Activated T-helper 2 cell treated with anti-CD3 and anti-CD28 coated beads, Interferon-gamma antibody, Interleukin-2, Interleukin-4, amounts not matched to agents 10 μg/mL and 5 μg/mL and 100 μg/mL, durations not matched to agents 14 hours and 24 hours and 36 hours (primary cell): ENCODE measurements at places on chromosomes 7 and 10.
A peak's percentile ranks its signal among the peaks of the same experiment; 100 is the strongest.

DNA sequence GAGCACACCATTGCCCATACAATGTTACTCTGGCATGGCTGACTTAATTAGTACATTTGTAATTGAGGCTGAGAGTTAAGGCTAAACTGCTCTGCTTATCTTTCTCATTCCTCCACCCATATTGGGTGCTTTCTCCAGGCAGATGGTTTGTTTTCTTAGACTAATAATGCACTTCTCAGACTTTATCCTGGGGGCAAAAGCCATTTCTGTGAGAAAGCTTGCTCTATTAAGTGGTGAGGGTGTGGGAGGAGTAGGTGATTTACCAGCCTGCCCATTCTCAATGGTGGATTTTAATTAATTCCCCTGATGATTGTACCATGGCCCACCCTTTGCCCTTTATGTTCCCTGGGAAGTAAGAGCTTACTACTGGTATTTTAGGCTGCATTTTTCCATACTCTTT lies 174.8 kb downstream of the FOXP2 start:
- DNase-seq = no peak

GRCh38 chr7:85688712-85689111 lies 501.9 kb upstream of the SEMA3D start:
- DNase-seq = no peak

GRCh38 chr7:44447874-44448425 lies 42.5 kb downstream of the NUDCD3 start:
- no peak for DNase-seq

DNA sequence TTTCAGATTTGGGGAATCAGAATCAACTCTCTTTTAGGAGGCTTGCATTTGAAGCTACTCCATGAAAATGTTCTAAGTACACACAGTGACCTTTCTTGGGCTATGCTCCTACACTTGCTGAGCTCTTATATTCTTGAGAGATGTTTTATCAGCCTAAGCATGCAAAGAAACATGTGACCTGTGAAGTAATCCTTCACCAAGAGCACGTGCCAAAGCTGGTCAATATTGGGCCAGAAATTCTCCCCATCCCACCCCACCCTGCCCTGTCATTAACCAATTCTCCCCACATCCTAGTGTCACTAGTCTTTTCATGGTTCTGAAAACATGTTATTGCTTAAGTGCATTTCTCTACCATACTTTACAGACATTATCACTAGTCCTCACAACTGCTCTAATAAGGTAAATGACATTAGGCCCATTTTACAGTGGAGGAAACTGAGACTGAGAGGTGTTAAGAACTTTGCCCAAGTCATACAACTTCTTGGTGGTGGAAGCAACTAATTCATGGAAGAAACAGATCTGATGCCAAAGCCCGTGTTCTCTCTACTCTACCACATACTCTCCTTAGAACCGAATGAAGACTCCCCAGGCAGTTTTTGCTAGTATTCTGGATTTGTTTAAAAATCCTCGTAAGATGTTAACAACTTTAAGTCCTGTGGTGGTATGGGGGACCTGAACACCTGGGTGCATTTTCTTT lies 200.6 kb downstream of the PTEN start:
- no peak for DNase-seq

GRCh38 chr7:71019706-71020105 lies 112.2 kb upstream of the GALNT17 start:
- DNase-seq = no peak

DNA sequence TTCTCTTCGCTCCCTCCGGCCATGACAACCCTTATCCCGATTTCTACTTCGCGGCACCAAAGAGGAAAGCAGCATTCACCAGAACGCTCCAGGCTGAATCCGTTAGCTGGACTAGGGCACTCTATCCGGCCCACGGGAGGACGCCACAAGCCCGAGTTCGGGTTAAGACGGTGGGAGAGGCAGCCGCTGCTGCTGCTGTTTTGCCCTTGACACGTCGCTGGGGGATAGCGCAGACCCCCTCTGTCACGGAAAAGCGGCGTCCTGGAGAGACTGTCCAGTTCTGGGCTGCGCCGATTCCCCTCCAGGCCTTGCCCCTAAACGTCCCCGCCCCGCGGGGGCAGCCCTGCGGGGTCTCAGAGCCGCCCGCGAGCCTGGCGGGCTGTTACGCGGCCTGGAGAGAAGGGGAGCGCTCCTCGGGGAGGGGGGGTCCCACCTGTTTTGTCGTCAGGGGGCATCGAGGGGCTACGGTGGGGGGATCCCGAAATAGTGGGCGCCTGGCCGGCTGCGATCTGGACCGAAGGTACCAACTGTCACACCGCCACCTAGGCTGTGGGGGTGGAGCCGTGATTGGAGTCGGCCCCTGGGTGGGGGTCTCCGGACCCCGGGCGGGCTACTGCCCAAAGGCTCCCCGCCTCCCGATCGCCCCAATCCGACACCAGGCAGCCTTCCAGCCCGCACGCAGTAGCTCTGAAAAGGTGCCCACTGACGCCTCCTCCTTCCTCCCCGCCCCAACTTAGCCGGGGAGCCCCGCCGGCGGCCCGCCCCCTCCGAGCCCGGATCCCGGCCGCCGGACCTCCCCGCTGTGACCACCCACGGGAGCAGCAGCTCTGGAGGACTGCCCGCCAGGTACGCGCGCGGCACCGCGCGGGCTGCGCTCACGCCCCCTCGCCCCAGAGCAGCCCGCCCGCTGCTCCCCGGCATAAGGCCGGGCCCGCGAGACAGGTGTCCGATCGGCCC lies 772 bp downstream of the SGMS1 start:
- DNase-seq = peak; percentile 30

DNA sequence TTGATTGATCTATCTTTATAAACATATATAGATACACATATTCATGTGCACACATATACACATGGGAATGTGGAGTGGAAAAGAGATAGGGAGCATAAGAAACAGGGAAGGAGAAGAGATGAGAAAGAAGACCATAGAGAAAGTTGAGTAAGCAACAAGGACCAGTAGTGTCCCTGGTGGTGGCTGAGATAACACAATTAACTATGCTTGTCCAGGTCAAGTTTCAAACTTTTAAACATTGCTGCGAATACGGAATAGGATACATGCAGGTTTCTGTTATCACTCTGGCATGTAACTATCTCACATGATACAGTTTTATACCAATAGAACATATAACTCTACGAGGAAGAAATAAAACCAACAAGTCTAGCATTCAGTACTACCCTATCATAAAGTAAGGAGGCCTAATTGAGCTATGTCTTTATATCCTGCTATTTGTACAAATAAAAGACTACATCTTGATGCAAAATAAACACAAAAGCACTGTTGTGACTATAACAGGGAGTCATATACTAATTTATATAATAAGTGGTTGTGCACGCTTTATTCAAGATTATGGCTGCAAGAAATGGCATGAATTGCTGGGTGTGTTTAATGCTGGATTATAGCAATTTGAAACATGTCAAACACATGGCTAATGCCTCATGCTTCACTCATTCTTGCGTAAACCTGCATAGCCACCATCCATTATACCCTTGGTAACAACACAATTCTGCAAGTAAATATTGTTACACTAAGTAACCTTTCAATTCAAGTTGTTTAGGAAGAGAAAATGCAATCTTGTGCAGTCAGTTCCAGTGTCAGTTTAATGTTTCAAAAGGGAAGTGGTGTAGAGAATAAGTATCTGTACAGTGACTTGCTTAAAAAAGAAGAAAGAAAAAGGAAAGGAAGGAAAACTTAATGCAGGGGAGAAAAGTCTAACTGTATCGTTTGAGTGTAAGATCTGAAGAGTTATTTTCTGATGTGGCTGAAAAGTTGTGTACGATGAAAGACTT lies 8.2 kb downstream of the FOXP2 start:
- DNase-seq = no peak

GRCh38 chr10:102240467-102241031 lies 763 bp downstream of the PITX3 start:
- DNase-seq = no peak

- DNase-seq = no peak
Measured at GRCh38 chr10:13347043-13347499, 1.0 kb downstream of the SEPHS1 start.

GRCh38 chr7:35727571-35727970 lies 32.6 kb upstream of the HERPUD2 start:
- DNase-seq = no peak

DNA sequence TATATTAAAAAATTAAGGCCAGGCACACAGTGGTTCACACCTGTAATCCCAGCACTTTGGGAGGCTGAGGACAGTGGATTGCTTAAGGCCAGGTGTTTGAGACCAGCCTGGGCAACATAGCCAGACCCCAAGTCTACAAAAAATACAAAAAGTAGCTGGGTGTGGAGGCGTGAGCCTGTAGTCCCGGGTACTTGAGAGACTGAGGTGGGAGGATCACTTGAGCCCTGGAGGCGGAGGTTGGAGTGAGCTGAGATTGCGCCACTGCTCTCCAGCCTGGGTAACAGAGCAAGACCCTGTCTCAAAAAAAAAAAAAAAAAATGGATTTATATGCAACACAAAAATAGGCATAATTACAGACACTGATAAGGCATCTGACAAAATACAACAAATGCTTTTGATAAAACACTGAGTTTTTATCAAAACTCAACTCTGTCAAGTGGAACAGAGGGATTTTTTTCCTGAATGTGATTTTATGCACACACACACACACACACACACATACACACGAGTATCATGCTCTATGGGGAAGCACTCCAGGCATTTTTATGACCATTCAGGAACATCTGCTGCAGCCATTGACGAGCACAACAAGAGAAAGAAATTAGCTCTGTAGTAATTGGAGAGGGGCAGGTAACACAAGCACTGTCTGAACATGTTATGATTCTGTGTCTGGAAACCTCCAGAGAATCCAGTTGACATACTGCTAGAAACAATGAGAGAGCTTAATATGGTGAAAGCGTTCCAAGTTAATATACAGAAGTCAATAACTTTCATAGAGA lies 193.1 kb downstream of the WDR37 start:
- DNase-seq = no peak
